Activated gamma-delta T cell treated with anti-CD3 and anti-CD28 coated beads, Interleukin-2, amount 50 U/mL, for 16 hours (primary cell): ENCODE measurements at places on chromosomes 16 and 17.

GRCh38 chr17:48910370-48910769 is 2.2 kb downstream of the UBE2Z start:
- no peak for DNase-seq

GRCh38 chr17:14699574-14700185 is 398.8 kb downstream of the HS3ST3B1 start:
- DNase-seq = no peak

DNA sequence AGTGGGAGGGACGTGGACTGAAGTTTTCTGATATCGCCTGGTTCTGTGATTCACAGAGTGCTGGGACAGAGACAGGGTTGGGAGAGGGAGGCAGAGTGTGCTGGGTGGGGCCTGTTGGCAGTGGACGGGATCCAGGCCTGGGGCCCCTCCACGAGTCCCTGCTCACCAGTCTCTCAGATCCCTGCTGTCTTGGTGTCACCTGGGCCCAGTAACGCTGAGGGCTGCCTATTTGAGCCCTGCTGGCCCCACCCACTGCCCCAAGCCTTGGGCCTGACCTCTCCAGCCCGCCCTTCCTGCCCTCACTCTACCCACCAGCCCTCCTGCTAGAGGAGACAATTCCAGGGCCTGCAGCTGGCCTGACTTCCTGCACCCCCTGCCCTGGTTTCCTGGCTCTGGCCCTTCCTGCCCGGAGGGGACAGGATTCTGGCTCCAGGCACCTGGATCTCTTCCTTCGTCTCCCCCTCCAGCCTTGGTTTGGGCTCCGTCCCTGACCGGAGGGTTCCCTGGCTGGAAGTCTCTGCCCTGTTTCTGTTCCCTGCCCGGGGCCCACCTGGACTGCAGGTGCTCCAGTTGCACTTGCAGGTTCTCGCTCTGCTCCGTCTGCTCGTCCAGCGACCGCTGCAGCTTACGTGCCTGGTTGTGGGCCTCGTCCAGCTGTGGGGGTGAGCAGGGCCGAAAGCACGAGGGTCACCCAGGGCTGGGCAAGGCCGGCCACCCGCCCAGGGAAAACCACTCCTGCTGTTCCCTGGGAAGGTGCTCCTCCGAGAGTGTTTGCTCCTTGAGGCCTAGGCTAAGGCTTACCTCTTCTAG is 21.4 kb downstream of the CCDC102A start:
- DNase-seq = no peak

- DNase-seq = no peak
Observed at GRCh38 chr16:87493608-87494280, 920 bp upstream of the ZCCHC14 start.

GRCh38 chr16:78057803-78058564 is 35.6 kb downstream of the CLEC3A start:
- no peak for DNase-seq

DNA sequence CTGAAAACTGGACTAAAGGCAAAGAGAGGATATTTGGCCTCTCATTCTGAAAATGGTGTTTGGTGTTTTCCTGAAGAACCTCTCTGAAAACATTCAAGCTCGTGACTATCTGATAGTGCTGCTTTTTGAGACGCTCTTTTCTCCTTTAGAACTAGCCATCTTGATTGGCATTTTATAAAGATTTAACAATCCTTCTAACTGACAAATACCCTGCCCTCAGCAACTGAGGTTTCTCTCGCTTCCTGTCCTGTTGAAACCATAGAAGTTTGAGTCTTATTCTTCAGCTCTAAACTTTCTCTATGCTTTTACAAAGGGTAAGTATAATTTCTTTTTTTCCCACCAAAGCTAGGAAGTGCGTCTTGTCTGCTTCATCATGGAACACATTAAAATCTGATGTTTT is 13.3 kb downstream of the CNEP1R1 start:
- no peak for DNase-seq

DNA sequence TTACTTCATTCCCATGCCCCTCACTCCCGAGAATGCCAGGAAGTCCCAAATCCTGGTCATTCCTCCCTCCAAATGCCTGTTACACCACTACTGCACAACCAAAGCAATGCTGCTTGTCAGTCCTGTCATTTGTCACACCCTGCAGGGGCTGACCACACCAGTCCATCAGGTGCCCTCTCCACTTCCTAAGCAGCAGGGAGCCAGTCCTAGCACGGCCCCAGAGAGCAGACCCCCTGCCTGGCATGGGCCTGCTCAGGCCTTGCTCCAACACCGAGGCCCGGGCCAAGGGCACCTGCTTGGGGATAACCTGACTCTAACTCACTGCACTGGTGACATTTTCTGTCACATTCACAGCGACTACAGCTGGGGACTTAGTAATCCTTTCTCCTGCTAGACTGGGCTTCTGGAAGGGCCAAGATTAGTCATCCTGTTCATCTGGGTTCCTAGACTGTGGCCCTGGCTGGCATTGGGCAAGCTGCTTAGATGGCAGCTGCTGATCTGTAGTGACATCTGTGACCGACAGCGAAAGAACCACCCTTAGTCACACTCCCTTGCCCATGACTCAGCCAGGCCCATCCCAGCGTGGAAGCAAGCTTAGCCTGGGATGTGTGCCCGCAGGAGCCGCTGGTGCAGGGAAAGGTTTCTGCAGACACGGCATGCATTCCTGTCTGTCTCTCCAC is 5.4 kb downstream of the ALYREF start:
- DNase-seq = no peak

- DNase-seq = no peak
Observed at GRCh38 chr16:50756473-50756872, 14.6 kb downstream of the CYLD start.

GRCh38 chr16:65142276-65142675 is 20.4 kb upstream of the CDH11 start:
- no peak for DNase-seq

DNA sequence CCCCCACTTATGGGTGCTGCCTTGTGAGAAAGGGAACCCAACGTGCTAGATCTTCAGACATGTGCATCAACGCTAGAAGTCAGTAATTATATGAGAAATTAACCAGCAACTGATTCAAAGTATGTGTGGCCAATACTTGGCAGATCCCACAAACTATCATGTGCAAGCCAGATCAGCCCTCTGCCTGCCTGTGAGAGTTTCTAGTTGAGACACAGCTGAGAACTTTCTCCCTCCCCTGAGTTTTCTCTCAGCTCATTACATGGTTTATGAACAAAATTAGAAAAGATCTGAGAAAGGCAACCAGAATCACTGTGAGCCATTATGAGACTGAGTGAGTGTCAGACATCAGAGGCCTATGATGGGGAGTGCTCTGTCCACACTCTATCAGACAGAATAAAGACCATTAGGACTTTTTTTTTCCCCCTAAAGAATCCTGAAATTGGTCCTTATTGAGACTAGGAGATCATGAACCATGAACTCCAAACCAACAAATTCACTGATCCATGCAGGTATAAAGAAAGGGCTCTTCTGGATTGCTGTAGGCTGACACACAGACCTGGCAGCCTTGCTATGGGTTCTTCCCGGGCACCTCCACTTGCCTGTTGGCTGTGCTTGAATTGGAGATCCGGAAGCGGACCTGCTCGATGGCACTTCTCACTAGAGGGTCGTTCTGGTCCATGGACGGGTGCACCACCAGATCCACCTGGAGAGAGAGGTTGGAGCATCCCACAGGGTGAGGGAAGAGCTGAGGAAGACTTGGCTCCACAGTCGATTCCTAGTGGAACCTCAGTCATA is 51.5 kb downstream of the GTF3C1 start:
- DNase-seq = no peak

DNA sequence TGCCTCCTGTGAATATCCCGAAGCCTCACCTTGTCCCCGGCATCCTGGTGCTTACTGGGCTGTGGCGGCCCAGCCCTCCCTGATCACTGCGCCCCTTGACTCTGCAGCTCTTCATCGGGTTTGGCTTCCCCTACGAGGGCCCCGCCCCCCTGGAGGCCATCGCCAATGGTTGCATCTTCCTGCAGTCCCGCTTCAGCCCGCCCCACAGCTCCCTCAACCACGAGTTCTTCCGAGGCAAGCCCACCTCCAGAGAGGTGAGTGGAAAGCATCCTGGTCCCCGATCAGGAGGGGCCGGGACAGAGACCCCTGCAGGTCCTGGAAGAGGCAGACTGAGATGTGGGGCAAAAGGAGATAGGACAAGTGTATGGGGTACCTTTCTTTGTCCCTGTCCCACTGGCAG is 72.1 kb downstream of the MGAT5B start:
- DNase-seq = no peak

- DNase-seq = no peak
Observed at GRCh38 chr16:47204736-47205504, 61.2 kb upstream of the NETO2 start.

DNA sequence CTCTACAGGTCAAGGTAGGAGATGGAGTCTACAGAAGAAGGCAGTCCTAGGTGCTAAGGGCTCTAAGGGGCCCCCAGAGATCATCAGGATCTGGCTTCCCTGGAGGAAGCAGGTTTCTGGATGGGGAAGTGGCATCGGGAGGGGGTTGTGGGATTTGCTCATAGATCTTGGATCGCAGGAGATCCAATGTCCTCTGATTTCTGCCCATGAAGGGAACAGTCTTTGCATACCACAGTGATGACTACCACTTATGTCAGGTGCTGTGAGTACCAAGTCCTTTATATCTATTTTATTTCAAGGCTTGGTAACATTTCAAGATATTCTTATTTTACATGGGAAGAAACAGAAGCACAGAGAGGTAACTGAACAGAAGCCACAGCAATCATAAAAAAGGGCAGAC is 164.0 kb downstream of the RGS9 start:
- no peak for DNase-seq

DNA sequence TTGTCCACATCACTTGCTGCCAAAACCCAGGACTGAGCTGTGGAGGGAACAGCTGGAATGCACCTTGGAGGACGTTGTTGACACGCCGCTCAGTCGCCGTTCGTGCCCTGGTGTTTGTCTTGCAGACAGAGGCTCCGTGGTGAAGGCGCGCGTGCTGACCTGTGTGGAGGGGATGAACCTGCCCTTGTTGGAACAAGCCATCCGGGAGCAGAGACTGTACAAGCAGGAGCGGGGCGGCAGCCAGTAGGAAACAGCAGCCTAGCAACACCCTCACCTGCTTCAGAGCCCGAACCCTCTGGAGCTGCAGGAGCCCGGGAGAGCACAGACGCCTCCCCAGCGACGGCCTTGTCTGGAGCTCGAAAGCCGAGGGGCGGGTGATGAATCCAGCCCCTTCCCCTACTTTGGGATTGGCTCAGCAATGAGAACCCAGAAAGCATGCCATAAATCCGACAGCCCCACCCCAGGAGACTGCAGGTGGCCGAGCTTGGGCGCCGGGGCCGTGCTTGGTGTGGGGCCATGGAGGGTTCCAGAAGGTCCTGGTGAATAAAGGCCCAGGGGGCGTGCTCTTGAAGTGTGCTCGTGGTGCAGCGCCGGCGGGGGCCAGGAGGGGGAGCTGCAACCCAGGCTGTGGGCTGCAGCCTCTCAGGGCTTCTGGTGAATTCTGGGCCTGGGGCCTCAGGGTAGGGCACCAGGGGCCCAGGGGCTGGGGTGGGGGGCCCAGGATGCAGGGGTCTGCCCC is 470 bp upstream of the CDK3 start:
- peak; percentile 38 for DNase-seq

DNA sequence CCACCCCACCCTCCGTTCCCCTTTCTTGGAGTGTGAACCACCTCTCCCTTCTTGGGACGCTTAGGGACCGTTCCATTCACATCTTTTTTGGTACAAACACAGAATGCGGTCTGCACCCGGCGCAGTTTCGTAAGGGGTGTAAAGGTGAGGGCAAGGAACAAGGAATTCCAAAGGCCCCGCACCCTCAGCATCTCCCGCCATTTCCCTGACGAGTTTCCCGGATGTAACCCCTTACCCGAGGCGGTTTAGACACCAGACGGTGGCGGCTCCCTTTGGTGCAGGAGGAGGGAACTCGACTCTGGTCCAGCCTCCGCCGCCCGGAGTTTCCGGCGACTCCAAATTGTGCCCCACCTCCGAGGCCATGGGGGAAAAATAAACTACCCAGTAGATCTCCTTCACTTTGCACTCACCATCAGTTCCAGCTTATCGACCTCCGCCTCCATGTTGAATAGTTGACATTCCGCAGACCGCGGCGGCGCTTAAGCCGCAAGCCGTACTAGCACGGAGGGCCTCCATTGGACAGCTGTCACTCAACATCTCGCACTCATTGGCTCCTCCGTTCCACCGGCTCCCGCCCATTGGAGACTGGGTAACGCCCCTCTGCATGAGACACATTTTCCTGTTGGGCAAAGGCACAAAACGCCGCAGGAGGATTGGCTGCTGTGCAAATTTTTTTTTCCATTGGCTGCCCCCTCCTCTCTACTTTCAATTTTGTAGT is at the start of gene SKA2:
TSS of gene SKA2 (minus strand) at position 466 of the 718 bp plus-strand sequence. CDS start at position 443, 23 bp downstream.
- DNase-seq = peak; percentile 95

GRCh38 chr16:12186774-12187335 is 210.3 kb downstream of the SNX29 start:
- DNase-seq = no peak

GRCh38 chr17:78226055-78226758 is 5.2 kb upstream of the TMEM235 start:
- no peak for DNase-seq

- DNase-seq = no peak
Observed at GRCh38 chr17:42904110-42904469, 3.5 kb downstream of the G6PC1 start.
